ENCODE measurements at places on chromosomes 16 and 17.

DNA sequence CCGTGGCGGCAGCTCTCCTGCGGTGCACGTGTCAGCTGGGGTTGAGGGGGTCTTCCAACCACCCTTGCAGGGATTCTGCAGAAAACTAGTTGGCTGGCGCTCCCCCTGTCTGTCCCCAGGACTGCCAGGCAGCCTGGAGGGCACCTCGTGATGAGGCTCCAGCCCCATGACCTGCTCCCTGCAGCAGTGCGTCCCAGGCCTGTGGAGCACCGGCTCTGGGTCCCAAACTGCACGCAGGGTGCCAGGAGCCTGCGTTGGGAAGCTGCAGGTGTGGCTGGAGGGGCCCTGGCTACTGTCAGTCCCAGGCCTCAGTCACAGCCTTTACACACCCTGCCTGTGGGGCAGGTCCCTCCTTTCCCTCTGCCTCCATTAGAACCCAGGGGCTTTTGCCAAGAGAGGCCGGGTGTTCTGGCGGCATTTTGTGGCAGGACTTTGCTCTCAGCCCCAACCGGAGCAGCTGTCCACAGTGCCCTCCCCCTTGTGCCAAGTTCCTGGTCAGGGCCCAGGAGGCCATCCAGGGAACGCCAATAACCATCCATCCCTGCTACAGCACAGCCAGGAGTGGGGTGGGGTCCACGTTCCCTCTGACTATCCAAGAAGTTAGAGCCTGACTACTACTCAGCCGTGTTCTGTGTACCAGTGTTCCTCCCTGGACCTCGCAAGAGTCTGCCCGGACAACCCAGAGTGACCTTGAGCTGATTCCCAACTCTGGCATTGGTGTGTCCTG, 9.2 kb downstream of the CHMP6 start:
- DNase-seq: no peak

- no peak for DNase-seq
These were observed 17.7 kb downstream of the BCL7C start for GRCh38 chr16:30875871-30876801.

GRCh38 chr16:55809851-55810250, 23.0 kb downstream of the CES1 start:
- DNase-seq: no peak

GRCh38 chr17:73641826-73642600, 2.2 kb downstream of the SDK2 start:
- DNase-seq: no peak

DNA sequence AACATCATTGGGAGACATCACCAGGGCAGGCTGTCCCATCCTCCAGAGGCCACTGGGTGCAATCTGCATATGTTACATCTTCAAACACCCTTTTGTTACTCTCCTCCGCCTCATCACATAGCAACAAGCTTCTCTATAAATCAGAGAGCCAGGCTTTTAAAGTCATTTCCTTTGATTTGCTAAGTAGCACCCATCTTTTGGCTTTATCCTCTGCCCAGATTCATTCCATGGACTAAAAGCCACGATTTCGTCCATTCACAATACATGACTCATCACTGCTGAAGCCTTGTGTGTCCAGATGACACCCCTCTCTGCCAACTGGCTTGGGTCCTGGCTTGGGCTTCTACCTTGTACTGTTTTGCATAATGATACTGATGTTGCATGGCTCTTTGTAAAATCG, 2.0 kb upstream of the KRT38 start:
- no peak for DNase-seq

- DNase-seq: peak; percentile 58
These were observed 118.1 kb downstream of the GSG1L start for GRCh38 chr16:27945233-27945973.

- DNase-seq: peak; percentile 6
These were observed 486.7 kb upstream of the SALL1 start for GRCh38 chr16:51637770-51638094.

DNA sequence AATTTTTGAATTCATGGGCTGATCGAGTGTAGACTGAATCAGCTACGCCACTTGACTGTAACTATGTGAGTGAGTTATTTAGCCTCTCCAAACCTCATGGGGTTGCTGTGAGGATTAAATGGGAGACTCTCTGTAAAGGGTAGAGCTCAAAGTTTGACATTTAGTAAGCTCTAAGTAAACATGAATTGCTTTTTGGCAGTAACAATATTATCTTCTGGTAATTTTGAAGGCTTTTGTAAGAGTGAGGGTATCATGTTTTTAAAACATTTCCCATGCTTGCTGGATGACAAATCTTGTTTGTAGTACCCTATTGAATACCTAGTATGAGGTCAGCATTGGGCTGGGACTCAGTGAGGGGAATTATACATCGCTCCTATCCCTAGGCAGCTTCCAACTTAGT, 35.3 kb downstream of the MRTFB start:
- DNase-seq: no peak

DNA sequence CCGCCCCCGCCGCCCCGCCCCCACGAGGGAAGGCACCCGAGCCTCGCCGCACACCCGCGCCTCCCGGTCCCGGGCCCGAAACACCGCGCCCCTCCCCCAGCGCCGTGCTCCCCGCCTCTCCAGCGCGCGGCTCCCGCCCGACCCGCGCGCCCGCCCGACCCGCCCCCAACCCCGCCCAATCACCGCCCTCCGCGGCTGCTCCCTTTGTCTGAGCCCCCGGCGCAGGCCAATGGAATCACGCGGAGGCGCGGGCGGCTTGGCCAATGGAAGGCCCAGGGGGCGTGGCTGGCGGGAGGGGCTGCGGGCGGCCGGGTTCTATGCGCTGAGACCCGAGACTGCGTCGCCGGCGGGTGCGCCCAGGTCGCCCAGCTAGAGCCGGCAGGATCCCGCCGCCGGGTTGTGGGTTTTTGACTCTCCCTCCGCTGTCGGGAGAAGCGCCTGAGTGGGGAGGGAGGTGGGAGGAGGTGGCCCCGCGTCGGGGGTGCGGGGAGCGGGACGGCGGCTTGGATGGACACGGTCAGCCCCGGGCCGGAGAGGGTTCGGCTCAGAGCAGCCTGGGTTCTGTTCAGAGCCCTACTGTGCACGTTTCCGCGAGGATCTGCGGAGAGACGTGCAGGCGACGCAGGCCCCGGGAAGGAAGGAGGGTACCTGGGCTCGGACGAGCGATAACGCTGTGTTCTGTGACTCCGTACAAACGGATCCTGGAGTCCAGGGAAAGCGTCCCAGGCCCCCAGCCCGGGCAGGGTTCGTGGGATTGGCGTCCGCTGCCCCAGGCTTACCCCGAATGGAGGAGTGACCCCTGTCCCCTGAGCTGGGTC, 49.0 kb upstream of the BAHCC1 start:
- peak; percentile 97 for DNase-seq

DNA sequence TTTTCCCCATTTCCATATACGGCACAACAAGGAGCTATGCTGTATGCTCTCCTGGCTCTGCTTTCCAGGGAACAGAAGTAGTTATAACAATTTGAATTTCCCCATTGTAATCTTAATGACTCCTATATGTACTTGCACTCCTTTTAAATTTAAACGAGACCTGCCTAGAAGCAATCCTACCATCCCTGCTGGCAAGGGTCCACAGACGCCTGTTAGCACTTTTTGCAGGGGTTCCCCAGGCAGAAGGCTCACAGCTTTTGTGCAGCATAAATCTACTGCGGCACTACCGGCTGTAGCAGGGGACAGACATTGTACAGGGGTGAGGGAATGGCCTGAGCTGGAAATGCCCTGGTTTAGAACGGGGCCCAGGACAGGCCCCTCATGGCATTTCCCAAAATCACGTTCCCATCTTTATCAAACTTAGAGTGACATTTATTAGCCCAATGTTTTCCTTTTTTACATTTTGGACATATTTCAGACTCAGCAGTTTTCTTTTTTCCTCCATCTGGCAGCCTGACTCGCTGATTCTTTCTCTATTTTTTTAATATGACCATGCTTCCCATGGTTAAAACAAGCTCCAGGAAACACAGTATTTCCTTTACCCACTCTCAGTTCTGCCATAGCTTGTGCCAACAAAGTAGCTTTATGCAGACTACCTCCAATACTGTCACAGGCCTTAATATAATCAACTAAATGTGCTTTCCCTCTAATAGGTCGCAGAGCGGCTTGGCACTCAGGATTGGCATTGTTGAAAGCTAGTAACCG, 35.4 kb upstream of the USP22 start:
- no peak for DNase-seq

DNA sequence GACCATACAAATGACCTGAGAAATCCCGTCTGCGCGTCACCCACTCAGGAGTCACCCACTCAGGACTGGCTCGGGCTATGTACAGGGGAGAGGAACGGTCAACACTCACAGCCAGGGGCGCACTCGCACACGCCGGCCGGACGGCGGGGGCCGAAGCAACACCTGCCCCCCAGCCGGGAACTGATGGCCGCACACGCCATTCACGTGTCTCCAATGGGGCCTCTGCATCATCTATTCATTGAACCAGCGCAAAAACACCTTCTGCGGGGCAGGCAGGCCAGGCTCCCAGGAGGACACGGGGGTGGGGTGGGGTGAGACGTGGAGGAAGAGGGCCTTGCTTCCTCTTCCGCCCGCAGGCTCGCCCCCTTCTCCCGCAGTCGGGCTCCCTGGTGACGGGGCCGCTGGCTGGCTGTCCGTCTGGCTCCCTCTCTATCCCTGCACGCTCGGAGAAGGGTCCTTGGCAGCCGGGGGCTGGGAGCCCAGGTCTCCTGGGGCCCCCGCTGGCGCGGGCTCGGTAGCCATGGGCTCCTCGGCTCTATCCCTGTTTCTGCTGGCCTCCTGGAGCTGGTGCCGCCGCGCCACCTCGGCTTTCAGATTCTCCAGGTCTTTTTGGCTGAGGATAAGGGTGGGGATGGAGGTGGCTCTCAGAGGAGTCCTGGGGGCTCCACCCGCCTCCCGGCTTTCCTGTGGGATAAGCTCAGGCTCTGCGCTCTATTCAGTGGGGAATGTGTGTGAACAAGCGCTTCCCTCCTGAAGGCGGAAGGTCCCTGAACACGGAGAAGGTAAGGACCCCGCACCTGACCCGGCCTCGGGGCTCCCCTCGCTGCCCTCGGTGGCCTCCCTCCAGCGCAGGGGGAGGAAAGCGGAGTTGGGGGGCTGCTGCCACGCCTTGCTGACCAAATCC, 21.1 kb downstream of the CLUH start:
- DNase-seq: no peak

DNA sequence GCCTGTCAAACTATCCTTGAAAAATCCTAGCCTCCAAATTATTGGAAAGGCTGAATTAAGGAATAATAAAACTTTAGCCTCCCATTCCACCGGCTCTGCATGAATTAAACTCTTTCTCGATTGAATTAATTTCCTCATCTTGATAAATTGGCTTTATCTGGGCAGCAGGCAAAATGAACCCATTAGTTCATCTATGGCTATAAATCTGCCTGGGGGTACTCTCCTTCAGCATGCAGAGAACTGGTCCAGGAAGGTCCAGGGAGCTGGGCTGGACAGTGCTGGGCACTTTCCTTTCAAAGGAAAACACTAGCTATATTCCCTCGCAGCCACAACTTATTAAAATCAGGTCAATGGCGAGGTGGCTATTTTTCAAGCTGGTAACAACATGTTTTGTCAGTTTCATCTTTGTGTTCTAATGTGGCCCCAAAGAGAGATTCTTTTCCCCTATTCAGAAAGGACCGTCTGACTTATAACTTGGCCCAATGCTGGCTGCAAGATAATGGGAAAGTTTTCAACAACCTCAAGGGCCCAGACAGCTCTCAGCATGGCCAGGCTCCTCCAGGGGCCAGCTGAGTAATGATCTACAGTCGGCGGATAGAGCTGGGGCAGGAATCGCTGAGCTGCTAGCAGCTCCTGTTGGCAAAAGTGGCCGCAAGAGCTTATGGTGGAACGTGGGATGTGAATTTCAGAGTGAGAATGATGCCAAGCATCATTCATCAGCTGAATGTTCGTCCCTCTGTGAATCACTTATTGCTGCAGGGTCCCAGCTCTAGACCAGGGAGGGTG, 326.9 kb downstream of the SLC39A11 start:
- no peak for DNase-seq

DNA sequence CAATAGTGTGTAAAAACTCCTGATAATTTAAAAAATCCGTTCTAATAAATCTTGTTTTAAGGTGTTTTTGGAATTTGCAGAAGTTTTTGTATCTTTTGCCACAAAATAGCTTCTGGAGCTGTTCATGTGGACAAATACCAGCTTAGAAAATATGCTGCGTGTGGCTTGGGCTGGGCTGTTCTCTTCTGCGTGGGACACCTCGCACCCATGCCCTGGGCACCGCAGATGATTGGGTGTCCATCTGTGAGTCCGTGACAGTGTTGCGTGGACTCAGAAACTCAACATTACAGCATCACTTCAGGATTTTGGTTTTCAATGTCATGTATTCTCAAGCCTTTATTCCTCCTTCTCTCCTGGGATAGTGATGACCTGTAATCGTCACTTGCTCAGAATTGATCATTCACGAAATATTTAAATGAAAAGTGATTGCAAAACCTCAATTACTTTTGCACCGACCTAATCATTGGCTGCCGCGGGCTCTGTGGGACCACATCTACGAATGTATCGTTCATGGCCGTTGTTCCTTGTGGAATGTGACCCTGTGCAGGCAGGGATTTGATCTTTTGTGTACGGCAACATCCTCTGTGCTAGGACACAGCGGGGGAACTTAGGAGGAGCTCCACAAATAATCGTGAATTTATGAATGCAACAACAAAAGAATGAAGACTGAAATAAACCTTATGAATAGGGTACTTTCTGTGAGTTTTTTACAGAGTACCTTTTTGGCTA, 210.3 kb upstream of the FOXF1 start:
- no peak for DNase-seq

DNA sequence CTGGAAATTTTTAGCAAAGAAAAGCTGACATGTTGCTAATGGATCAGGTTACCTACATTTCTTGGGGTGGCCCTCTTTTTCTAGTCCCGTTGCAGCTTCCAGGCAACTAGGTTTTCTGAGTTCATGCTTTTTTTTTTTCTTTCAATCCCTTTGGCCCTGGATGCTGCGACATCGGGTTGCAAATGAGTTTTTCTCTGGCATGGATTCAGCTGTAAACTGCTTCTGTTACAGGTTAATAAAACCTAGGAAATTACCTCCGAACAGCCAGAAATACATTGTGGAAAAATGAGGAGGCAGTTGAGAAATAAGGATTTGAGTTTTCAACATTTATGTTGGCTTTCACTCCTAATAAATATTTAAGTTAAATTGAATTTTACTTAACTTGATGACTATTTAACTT, 149.8 kb upstream of the MAF start:
- no peak for DNase-seq

GRCh38 chr17:60577147-60577915, 22.7 kb upstream of the PPM1D start:
- peak; percentile 38 for DNase-seq

DNA sequence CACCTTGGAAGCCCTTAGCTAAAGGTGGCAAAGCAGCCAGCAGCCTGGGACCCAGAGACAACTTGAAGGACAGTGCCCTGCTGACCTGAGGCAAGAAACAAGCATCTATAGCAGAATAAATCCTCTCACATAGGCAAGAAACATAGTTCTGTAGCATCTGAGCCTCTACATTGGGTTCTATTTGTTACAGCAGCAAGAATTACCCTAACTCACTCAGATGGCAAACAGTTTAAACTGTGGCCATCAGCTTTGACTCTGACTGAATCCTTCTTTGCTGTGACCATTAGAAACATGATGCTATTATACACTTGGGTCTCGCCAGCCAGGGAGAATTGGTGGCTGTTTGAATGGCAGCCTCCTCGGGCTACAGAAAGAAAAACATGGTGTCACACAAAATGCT, 53.1 kb upstream of the CCL1 start:
- no peak for DNase-seq

- DNase-seq: peak; percentile 72
These were observed 3.2 kb upstream of the NLRP1 start for GRCh38 chr17:5587438-5588032.

GRCh38 chr16:87541147-87541871, 48.5 kb upstream of the ZCCHC14 start:
- peak; percentile 44 for DNase-seq

- DNase-seq: no peak
These were observed 89.2 kb downstream of the ABR start for GRCh38 chr17:1090465-1091189.

GRCh38 chr17:7572338-7572587, 7.2 kb upstream of the CD68 start:
- DNase-seq: no peak

All from SK-N-DZ (cell line).